ENCODE measurements at places on chromosomes 11 and 22. TPM values are rescaled to one million over a fixed set of nuclear protein-coding genes. Genes with fewer than 3 reads are reported as not detected.
A peak's percentile ranks its signal among the peaks of the same experiment; 100 is the strongest.

GRCh38 chr11:76361776-76362175 is 19.2 kb downstream of the THAP12 start:
- no peak for DNase-seq

Gene CD151
- 124 TPM for polyA plus RNA-seq

Gene CARD16
- 24.2 TPM for polyA plus RNA-seq

GRCh38 chr11:57477507-57478189 is 17.3 kb downstream of the RTN4RL2 start:
- no peak for DNase-seq

DNA sequence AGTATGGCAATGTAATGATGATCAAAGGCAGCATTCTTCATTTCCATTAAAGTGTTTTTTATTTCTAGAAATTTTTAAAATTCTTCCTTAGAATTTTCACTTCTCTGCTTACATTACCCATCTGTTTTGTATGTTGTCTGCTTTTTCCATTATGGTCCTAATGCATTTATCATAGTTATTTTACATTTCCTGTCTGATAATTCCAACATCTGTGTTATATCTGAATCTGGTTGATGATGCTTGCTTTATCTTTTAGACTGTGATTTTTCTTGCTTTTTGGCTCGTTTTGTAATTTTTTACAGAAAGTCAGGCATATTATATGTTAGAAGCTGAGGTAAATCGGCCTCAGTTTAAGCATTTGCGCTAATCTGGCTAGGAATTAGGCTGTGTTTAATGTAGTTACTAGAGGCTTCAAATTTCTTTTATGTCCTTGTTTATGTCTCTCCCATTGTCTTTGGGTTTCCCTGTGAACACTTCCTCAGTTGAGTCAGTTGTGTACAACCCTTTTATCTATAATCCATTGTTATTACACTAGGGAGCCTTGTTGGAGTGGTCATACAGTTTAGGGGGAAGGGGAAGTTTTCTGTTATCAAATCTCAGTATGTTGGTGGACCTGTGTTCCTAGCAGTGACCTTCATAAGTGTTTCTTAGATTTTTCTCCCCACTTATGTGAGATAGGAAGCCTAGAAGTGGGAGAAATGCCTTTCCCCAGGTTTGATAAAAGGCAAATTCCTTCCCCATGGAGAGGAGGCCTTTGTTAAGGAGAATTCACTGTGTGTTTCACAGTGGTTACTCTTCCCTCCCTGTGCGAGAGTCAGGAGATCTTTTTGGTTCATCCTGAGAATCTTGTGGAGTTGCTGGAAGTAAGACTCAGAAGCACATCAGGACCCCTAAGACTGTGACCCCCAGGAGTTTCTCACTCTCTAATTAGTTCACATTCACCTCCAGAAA is 437.5 kb downstream of the INSC start:
- DNase-seq, result no peak

DNA sequence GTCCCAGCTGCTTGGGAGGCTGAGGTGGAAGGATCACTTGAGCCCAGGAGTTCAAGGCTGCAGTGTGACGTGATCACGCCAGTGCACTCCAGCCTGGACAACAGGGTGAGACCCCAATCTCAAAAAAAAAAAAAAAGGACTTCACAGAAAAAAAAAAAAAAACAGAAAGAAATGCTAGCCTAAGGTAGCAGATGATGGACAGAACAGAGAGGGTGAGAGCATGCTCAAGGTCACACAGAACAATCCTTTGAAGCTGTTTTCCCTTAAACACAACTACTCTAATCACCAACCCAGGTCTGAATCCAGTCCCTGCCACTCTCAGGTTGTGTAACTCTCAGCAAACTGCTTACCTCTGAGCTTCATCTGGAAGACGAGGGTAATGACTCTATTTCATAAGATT is 9.7 kb downstream of the ZMAT5 start:
- no peak for DNase-seq

Gene CCDC88B
- polyA plus RNA-seq, result 5.2 TPM

Gene CDC45
- polyA plus RNA-seq, result 14.9 TPM

DNA sequence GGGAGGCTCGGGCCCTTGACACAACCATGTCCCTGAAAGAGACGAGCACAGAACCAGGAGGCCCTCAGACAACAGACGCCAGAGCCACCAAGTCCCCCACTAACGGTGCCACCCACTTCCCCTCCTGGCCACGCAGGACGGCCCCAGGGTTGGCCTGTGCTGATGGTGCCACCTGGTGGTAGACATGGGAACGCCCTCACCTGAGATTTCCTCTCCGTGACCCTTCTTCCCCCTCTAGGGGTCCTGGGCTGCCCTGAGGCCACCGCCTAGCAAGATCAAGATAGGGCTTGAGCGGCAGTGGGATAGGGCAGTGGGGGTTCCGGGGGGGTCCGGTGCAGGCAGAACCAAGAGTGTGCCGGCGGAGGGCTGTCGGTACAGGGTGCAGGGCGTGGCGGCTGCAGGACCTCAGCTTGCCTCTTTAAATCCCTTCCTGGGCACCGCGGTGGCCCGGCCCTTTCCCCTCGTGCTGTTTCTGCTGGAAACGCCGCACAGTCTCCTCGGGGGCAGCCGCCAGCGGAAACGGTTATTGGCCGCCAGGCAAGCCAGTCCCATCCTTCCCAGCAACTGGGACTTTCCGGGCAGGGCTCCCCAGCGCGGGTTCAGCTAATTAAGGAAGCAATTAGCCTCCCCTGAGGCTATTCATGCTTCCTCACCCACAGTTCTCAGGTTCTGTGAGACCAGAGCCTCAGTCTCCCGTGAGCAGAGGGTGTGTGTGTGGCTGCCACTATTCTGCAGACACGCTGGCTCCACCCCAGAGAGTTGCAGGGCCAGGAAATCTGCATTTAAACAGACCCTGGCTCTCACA is 5.5 kb upstream of the NFAM1 start:
- DNase-seq, result peak; percentile 43

Gene H19
- polyA plus RNA-seq, result 610 TPM

GRCh38 chr11:17161515-17161914 is 46.3 kb downstream of the PIK3C2A start:
- DNase-seq, result no peak

GRCh38 chr22:31861226-31861840 is 83.0 kb upstream of the YWHAH start:
- DNase-seq, result no peak

DNA sequence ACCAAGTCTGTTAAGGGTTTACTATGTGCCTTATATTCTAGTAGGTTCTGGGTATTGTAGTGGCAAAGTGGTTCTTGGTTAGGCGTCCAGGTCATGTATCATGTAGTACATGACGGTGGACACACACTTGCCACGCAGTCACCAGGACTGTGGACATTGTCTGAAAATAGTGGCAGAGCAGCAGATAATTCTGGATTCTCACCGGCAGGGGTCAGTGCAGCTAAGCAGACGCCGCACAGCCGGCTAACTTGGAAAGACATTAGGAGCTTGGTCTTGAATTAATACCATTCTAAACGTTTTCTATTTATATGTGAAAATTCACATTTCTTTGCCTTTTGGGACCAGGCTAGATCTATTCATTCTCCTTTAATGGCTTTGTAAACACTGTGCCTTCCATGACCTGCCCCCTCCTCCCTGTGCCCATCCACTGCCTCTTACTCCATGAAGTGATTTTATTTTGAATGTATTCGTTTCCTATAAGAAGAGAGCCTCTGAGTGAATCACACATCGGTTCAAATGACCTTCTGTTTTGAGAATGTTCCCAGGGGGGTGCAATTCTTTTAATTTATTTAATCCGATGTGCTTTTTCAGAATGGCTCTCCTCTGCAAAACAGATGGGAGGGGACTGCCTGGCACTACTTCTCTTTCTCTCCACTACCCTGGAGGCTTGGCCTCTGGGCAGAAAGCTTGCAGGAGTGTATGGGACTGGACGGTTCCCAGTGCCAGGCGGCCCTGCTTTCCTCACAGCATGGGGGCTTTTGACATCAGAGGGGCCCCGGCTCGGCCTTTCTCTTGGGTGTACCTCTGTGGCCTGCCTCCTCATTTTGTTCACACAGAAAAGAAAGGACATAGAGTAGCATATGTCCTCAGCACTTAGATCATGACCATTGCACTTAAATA is 378.0 kb downstream of the NTM start:
- DNase-seq, result peak; percentile 25

GRCh38 chr11:65085446-65085845 is 1.4 kb downstream of the ZFPL1 start:
- no peak for DNase-seq

DNA sequence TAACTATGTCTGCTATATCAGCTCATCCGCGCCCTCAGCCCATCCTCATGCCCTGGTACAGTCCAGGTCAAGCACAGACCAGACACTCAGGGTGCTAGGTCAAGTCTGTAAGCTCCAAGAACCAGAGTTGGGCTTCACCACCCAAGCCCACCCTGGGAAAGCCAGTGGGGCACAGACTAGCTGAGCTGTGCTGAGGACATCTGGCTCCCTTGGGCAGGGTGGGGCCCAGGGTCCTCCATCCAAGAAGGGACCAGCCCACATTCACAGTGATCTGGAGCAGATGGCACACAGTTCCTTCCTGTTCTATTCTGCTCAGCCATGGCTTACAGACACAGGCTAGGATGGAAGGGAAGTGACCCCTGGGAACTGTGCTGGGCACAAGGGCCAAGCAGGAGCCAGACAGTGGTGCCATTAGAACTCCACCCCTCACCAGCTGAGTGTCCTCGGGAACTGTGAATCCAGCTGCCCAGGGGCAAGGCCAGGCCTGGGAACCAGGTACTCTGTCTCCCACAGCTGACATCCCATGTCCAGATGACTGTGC is 9.1 kb downstream of the P2RY6 start:
- DNase-seq, result no peak

Gene SUSD2
- 6.3 TPM for polyA plus RNA-seq

DNA sequence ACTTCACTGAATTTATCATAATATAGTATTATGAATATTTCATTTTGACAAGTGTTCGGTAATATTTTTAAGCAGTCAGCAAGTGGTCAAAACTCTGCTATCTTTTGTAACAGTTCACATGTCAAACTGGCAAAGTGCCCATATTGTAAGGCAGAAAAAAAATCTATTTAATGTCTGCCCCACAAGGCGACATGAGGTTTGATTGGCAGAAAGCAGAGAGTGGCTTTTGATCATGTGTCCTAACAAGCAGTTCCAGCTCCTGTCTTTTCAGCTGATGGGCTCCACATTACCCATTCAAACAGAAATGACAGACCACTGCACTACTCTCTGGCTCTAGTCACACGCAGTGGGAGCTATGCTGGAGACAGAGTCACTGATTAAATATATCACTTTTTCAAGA is 59.0 kb downstream of the SOX6 start:
- DNase-seq, result no peak

Gene PAX6
- polyA plus RNA-seq, result 0.13 TPM

GRCh38 chr11:114179234-114179941 is 116.8 kb upstream of the NNMT start:
- DNase-seq, result peak; percentile 86

Gene CRYBB3
- polyA plus RNA-seq, result 0.23 TPM

DNA sequence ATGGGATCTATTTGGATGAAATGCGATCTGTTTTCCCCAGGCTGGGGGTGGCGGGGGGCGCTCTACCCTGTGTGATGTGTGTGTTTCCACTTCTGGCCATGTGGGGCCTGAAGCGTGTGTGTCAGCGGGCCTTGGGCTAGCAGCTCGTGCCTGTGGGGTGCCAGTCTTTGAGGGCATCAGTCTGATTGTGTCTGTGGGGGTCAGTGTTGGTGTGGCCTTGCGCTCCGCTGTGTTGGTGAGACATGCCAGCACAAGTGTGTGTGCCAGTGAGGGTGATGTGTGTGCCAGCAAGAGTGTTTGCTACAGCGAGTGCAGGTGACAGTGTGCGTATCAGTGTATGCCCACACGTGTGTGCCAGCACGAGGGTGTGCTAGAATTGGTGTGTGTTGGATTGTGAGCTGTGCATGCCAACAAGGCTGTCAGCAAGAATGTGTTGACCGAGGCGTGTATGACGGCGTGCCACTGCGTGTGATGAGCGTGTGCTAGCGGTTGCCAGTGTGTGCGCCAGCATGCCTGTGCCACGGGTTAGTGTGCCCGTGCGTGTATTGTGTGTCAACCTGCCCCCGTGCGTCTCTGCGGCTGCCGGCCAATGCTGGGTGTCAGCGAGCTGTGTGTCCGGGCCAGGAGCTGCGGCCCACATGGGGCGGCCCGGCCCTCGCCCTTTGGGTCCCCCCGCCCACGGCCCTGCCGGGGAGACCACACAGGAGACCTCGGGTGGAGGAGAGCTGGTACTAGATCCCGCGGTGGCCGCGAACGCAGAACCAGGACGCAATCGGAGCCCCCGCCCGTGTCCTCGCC is 519 bp downstream of the ARRB1 start:
- DNase-seq, result no peak

Gene SCUBE2
- 30.7 TPM for polyA plus RNA-seq

DNA sequence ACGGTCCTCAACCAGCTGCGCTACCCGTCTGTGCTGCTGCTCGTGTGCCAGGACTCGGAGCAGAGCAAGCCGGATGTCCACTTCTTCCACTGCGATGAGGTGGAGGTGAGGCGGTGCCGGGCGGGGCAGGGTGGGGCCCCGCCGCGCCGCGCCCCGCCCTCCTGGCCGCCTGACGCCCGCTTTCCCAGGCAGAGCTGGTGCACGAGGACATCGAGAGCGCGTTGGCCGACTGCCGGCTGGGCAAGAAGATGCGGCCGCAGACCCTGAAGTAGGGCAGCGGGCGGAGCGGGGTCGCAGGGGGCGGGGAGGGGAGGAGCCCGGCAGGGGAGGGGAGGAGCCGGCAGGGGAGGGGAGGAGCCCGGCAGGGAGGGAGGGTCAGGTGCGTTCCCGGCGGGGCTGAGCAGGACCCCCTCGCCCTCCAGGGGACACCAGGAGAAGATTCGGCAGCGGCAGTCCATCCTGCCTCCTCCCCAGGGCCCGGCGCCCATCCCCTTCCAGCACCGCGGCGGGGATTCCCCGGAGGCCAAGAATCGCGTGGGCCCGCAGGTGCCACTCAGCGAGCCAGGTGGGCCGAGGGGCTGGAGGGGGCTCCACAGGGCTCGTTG is 14.7 kb downstream of the EPS8L2 start:
- no peak for DNase-seq

GRCh38 chr22:24208012-24208749 is 26.9 kb downstream of the SUSD2 start:
- DNase-seq, result peak; percentile 48

DNA sequence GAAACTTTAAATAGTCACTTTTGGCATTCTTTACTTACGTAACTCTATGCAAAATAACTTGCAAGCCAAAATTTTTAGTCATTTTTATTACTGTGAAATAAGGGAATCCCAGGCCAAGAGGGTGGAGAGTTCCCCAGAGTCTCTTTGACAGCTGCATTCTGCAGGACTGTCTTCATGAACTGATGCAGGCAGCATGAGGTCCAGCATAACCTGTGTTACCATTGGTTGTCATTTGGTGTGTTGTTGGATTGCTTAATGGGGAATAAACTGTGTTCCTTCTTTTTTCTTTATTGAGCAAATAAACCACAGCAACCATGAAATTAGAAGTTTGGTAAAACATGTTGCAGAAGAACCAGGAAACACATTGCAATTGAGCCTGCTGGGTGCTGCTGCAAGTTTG is 24.6 kb downstream of the MMP27 start:
- DNase-seq, result no peak

GRCh38 chr22:23626286-23626975 is 5.7 kb downstream of the DRICH1 start:
- DNase-seq, result no peak

Measured in right lung (tissue), 10 donors.